ENCODE measurements at places on chromosomes 1 and 21.

DNA sequence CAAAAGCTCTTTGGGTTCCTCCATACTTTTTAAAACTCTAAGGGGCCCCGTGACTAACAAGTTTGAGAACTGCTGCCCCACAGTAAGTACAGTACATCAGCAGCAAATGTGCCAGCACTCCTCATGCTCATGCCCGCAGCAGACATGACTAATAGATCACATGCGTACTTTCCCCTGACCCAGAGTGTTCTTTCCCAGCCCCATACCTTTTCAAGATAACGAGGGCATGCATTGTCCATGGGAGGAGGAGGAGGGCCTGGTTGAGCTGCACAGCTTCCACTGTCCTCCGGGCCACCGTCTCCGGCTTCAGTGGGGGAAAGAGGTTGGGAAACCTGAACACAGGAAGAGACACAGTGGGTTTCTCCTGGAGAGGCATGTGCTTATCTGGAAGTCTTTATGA lies 45.5 kb downstream of the DHRS3 start:
- no peak overlapping the region for H3K27ac ChIP-seq
- H3K27me3 ChIP-seq = no peaks in the 10 kb centered on the region
- H3K4me3 ChIP-seq = no peak overlapping the region

GRCh38 chr1:69400128-69400527 lies 167.6 kb upstream of the LRRC7 start:
- no peaks in the 10 kb centered on the region for H3K4me1 ChIP-seq
- no peaks in the 10 kb centered on the region for H3K36me3 ChIP-seq
- H3K27me3 ChIP-seq = no peaks in the 10 kb centered on the region
- H3K27ac ChIP-seq = no peak overlapping the region

GRCh38 chr1:89725011-89725370 lies 92.1 kb downstream of the LRRC8C start:
- no peak for DNase-seq
- H3K36me3 ChIP-seq = no peaks in the 10 kb centered on the region
- H3K4me1 ChIP-seq = peaks cover 35% of the 10 kb centered on the region
- no peak overlapping the region for H3K27ac ChIP-seq
- H3K27me3 ChIP-seq = no peaks in the 10 kb centered on the region

DNA sequence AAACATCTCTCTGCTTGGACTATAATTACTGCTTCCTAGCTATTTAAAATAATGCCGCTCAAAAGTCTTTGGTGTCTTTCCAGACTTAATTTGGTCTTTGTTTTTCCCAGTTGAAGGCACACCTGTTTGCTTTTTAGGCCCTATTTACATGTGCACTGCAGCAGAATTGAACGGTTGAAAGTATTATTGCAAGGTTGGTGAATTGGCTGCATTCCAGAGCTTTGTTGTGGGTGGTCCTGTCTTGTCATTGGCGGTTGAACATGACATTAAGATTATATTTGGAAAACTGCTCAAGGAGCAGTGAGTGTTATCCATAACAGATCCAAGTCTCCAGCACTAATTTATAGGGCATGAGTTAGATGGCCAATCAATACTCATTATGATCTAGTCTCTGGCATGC lies 656.3 kb downstream of the PTPRC start:
- H3K27me3 ChIP-seq = no peaks in the 10 kb centered on the region
- H3K27ac ChIP-seq = no peak overlapping the region
- H3K36me3 ChIP-seq = no peaks in the 10 kb centered on the region
- DNase-seq = no peak

- H3K27me3 ChIP-seq = no peaks in the 10 kb centered on the region
- no peak overlapping the region for H3K4me3 ChIP-seq
- DNase-seq = no peak
- H3K27ac ChIP-seq = no peak overlapping the region
- H3K36me3 ChIP-seq = peaks cover 3% of the 10 kb centered on the region
Measured at GRCh38 chr1:52915211-52915854, 6.2 kb downstream of the ECHDC2 start.

- no peaks in the 10 kb centered on the region for H3K27me3 ChIP-seq
- no peak overlapping the region for H3K27ac ChIP-seq
- no peaks in the 10 kb centered on the region for H3K36me3 ChIP-seq
- no peak overlapping the region for H3K4me3 ChIP-seq
Measured at GRCh38 chr1:91929250-91929649, 20.0 kb upstream of the BRDT start.

GRCh38 chr1:43427524-43427923 lies 26.2 kb downstream of the HYI start:
- no peaks in the 10 kb centered on the region for H3K27me3 ChIP-seq
- no peak overlapping the region for H3K4me3 ChIP-seq
- H3K4me1 ChIP-seq = no peaks in the 10 kb centered on the region
- H3K27ac ChIP-seq = no peak overlapping the region

DNA sequence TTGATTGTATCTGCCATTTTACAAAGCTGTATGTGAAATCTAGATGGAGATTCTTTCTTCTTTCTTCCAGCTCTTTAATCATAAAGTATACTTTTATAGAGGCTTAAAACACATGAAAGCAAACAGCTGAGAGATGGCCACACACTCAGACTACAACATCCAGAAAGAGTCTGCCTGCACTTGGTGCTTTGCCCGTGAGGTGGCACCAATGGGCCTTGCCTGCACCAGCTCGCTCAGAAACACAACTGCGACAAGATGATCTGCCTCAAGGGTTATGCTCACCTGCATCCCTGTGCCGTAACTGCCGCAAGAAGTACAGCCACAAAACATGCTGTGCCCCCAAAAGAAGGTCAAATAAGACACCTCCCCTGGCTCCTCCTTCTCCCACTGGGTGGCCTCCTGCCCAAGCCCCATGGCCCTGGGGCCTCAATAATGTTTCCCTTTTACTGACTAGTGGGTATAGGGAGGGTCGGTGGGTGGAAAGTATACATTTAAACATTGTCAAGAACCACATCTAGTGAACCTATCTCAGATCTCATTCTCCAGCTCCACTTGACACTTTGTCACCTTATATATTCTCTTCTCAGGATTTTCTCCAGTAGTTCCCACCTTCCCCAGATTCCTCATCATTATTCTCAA lies 66.7 kb upstream of the ANGPTL3 start:
- H3K27me3 ChIP-seq = no peaks in the 10 kb centered on the region
- H3K36me3 ChIP-seq = no peaks in the 10 kb centered on the region
- H3K4me1 ChIP-seq = no peaks in the 10 kb centered on the region
- no peak overlapping the region for H3K27ac ChIP-seq
- no peak overlapping the region for H3K4me3 ChIP-seq

DNA sequence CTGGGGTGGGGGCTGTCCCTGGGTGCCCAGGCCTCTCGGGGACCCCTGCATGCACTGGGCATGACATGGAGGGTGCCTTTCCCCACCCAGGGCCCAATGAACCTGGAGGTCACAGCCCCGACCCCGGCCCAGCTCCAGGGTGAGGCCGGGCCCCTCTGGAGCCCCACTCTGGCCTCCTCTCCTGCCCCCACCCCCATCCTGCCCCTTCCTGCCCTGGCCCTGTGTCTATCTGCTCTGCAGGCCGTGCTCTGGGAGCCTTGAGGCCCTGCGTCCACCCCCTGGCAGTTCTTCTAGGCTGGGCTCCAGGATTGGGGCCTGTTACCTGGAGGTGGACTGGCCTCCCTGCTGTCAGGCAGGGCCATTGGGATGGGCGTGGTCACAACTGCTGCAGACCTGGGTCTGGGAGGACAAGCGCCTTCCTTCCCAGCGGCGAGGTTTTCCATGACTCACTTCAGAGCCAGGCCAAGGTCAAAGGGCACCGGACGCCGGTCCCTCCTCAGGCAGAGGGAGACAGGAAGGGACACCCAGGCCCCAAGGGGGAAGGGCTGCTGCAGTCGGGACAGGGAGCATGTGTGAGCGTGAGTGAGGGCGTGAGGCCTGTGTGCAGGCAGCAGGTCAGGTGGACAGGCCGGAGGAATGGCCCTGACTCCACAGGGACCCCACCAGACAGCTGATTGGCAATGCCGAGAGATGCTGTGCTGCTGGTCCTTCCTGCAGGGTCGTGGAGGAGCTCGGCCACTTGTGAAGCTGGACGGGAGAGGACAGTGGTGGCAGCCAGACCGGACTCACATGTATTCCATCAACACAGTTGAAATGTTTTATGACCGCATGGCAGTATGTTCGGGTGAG lies 31.1 kb upstream of the POFUT2 start:
- peaks cover 10% of the 10 kb centered on the region for H3K4me1 ChIP-seq
- H3K36me3 ChIP-seq = no peaks in the 10 kb centered on the region
- H3K27ac ChIP-seq = no peak overlapping the region
- H3K27me3 ChIP-seq = peaks cover 2% of the 10 kb centered on the region
- no peak overlapping the region for H3K4me3 ChIP-seq

DNA sequence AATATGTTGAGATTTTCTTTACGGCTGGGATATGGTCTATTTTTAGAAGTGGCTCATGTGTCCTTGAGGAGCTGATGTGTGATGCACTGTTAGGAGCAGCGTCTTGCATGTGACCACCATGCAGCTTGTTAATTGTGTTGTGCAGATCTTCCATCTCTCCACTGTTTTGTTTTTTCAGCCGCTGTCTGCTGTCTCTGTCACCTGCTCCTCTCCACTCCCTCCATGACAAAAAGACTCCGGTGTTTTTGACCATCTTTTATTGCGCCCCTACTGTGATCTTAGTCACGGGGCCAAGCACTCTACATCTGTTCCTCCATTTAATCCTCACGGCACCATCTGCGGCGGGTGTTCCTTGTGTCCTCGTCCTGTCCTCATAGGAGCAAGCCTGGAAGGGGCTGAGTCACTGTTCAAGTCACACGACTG lies 51.8 kb downstream of the ADARB1 start:
- no peak overlapping the region for H3K4me3 ChIP-seq
- H3K4me1 ChIP-seq = peaks cover 87% of the 10 kb centered on the region
- peaks cover 4% of the 10 kb centered on the region for H3K36me3 ChIP-seq
- H3K27me3 ChIP-seq = no peaks in the 10 kb centered on the region
- peak overlapping the region; percentile 66 for H3K27ac ChIP-seq

DNA sequence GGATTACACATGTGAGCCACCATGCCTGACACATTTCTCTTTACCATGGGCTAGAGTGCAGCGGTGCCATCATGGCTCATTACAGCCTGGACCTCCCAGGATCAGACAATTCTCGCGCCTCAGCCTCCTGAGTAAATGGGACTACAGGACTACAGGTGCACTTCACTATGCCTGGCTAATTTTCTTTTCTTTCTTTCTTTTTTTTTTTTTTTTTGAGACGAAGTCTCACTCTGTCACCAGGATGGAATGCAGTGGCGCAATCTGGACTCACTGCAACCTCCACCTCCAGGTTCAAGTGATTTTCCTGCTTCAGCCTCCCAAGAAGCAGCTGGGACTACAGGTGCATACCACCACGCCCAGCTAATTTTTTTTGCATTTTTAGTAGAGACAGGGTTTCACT lies 14.8 kb upstream of the KIF1B start:
- H3K36me3 ChIP-seq = no peaks in the 10 kb centered on the region
- DNase-seq = no peak
- H3K4me3 ChIP-seq = no peak overlapping the region
- no peaks in the 10 kb centered on the region for H3K27me3 ChIP-seq
- H3K27ac ChIP-seq = no peak overlapping the region
- H3K4me1 ChIP-seq = no peaks in the 10 kb centered on the region

- H3K4me1 ChIP-seq = no peaks in the 10 kb centered on the region
- H3K36me3 ChIP-seq = no peaks in the 10 kb centered on the region
- H3K27ac ChIP-seq = no peak overlapping the region
- no peak for DNase-seq
Measured at GRCh38 chr21:20639026-20639425, 359.2 kb upstream of the NCAM2 start.

DNA sequence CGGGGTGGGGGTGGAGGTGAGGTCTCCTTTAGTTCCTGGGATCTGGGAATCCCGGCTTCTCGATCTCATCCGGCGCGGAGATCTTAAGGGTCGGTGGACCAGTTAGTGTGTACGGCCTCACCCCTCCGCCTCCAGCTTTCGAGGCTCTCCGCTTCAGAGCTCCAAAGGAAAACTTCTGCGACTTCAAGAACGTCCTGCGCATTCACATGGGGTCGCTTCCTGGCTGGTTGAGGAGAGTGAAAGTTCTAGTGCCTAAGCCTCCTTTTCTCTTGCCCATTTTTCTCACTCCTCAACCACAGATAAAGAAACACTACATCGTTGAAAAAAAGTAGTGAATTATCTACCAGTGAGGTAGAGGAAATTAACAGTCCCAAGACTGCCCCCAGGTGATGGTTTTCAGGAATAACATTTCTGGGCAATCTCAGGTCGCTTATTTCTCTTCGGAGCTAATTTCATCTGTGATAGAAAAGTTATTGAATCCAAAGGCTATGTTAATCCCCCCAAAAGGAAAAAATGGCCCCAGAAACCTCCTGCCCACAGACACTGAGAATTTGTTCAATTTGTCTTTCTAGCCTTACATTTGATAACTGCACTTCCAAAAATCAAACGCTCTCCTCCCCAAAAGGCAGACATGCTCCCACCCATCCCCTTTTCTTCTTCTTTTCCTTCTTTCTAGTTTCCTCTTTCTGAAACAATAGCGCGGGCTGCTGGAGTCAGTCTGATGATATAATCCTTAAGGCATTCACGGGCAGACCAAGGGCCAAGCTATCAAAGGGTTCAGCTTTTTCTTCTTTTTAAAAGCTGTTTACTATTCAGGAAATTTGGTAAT lies 20.6 kb upstream of the TBX15 start:
- peak; percentile 58 for DNase-seq
- no peaks in the 10 kb centered on the region for H3K36me3 ChIP-seq
- H3K27ac ChIP-seq = no peak overlapping the region
- H3K27me3 ChIP-seq = peaks cover 59% of the 10 kb centered on the region
- H3K4me3 ChIP-seq = peak overlapping the region; percentile 1

- DNase-seq = no peak
- no peak overlapping the region for H3K27ac ChIP-seq
- no peak overlapping the region for H3K4me3 ChIP-seq
- H3K36me3 ChIP-seq = no peaks in the 10 kb centered on the region
Measured at GRCh38 chr1:86466986-86467385, 1.7 kb upstream of the CLCA1 start.

DNA sequence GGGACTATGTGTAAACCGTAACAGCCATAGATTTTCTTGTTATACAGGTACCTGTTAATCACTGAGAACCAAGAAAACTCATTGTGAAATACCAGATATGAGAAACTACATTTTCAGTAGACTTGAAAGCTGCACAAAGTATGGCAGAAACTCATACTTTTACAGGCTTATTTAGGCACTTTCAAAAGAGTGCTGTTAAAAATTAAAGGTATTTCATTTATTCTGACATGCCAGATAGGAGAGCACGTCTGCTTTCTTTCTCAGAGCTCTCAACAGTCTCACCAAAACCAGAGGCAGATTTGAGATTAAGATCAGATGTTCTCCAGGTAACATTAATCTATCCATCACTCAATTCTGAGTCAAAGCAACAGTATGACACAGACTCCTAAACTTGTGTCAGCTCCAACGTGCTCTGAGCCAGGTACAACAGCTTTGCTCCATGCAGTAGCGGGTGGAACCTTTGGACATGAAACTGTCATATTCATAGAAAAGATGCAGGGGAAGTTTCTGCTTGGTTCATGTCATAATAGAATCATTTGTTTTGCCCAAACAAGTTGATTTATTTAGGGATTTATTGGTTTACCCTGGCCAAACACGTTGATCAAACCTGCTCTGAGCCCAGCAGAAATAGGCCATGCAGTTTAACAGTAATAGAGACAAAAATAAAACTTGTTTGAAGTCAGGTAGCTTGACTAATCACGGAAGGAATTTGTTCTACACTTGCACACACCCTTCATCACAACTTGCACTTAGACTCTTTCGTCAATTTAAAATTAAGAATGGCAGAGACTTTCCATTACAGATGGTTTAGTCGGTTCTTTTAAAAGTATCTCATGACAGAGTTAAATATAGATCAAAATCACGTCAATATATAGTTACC lies 20.8 kb upstream of the TSNAX start:
- no peak overlapping the region for H3K27ac ChIP-seq
- H3K27me3 ChIP-seq = no peaks in the 10 kb centered on the region
- no peak for DNase-seq
